Right ventricle myocardium inferior (tissue), 1 donor: ENCODE measurements at places on chromosomes 4 and X.

GRCh38 chr4:70057651-70058050, 7.4 kb downstream of the HTN1 start:
- no peak for DNase-seq

GRCh38 chr4:184196730-184197385, 20.8 kb downstream of the ENPP6 start:
- no peak for DNase-seq

DNA sequence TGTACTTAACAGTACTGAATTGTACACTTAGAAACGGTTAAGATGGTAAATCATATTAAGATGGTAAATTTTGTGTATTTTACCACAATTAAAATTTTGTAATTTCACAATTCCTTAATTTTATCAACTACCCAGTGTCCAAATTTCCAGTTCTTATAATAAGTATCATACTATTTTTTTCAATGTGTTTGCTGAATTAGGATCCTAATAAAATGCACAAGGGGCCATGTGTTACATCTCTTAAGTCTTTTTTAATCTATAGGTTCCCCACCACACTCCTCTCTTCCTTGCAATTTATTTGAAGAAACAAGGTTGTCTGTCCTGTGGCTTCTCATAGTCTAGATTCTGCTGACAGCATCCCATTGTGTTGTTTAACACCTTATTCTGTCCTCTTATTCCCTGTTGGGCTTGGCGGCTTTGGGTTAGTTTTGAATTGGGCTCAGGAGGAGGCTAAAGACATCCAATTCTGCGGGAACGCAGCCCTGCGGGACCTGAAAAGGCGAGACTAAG, 533 bp upstream of the SYAP1 start:
- DNase-seq: peak; percentile 68

- no peak for DNase-seq
Measured at GRCh38 chr4:25950461-25951389, 36.7 kb downstream of the SMIM20 start.

- DNase-seq: no peak
Measured at GRCh38 chrX:155113097-155113496, 41.8 kb downstream of the BRCC3 start.

DNA sequence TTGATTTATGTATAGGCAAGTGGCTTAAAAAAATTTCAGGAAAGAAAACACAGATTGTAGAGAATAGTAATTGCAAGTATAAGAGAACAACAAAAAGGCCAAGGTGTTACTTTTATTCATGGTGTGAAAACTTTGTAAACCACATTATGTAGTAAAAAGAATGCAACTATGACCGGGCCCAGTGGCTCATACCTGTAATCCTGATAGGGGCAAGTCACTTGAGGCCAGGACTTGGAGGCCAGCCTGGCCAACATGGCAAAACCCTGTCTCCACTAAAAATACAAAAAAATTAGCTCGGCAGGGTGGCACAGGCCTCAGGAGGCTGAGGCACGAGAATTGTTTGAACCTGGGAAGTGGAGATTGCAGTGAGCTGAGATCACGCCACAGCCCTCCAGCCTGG, 131.7 kb downstream of the DCK start:
- no peak for DNase-seq

DNA sequence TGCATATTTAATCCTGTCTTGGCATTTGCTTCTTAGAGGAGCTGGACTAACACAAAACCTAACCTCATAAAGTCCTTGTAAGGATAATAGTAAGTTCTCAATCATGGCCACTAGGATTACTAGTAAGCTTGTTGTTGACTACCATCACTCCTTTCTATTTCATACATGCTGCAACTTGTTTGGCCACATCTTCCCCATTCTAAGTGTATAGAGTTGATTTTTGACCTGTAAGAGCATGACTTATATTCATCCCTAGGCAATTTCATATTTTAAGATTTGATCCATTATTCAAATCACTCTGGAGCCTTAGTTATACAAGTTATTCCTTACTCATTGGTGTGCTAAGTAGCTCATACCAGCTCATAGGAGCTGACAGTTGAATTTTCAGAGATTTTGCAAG, 109.4 kb downstream of the EFHC2 start:
- DNase-seq: no peak

GRCh38 chrX:31039327-31039711, 32.5 kb downstream of the FTHL17 start:
- no peak for DNase-seq

DNA sequence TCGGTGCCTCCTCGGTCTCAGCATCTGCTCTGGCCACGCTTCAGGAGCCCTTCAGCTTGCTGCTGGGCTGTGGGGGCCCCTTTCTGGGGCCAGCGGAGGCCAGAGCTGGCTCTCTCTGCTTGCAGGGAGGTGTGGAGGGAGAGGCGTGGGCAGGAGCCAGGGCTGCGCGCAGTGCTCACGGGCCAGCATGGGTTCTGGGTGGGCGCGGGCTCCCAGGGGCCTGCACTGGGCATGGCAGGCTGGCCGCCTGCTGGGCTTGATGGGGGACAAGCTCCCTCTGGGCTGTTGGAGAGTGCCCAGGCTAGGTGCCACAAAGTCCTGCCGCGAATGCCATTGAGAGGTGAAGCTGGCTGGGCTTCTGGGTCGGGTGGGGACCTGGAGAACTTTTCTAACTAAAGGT, 57.3 kb upstream of the AGA start:
- DNase-seq: no peak

DNA sequence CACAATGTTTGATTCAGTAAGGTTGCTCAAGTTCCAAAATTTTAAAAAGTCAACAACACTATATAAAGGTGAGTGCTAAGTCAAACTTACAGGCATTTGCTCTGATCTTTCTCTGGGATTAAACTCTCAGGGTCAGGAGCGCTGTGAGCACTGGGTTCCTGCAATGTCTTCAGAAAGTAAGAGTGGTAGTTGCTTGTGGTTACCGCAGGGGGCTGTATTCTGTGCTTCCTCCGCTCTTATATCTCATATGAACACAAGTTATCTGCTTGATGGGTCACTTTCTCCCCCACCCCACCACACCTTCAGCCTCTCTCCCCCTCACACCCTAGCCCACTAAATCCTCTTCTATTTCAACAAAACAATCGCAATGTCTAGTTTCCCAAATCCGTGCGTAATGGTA, 116.4 kb upstream of the IGSF1 start:
- DNase-seq: no peak

DNA sequence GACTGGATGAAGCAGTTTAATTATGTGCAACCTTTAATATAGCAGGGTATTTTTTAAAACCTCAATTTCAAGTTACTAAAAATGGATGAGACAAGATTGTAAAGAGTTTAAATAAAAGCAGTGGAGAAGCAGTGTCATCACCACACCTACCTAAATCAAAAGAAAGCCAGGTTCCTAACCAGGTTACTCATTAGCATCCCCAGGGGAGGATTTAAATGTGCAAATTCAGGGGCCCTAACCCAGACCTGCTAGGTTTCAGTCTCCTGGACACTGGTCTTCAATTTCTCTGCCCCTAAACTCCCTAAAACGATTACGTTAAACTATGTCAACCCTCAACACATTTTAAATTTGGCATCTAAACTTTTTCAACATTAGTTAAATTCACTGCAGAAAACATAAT, 116.9 kb upstream of the KLF3 start:
- no peak for DNase-seq

DNA sequence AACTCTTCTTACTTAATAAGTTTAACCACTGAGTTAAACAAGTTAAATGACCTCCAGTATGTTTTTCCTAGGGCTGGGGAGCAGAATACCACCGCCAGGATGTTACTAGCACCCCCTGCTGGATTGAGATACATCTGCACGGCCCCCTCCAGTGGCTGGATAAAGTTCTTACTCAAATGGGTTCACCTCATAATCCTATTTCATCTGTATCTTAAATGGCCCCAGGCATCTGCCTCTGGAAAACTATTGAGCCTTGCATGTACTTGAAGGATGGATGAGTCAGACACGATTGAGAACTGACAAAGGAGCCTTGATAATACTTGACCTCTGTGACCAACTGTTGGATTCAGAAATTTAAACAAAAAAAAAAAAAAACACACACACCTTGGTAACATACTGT, 61.5 kb upstream of the MMAA start:
- DNase-seq: peak; percentile 63

DNA sequence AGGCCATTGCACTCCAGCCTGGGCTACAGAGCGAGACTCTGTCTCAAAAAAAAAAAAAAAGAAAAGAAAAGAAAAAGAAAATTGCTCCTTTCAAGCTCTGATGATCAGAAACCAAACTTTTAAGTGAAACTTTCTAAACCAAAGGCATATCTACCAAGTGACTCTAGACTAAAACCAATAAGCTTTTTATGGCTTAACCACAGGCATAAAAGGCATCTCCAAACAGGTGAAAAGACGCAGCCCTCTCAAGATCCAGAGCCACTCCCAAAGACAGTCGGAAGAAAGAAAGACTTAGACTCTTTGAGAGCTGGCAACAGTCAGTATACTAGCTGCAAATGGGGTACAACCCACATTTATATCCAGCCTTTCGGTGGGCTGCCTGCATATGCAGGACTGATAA, 117.1 kb upstream of the AP1S2 start:
- no peak for DNase-seq

GRCh38 chrX:13151828-13152517, 107.6 kb upstream of the FAM9C start:
- DNase-seq: no peak

DNA sequence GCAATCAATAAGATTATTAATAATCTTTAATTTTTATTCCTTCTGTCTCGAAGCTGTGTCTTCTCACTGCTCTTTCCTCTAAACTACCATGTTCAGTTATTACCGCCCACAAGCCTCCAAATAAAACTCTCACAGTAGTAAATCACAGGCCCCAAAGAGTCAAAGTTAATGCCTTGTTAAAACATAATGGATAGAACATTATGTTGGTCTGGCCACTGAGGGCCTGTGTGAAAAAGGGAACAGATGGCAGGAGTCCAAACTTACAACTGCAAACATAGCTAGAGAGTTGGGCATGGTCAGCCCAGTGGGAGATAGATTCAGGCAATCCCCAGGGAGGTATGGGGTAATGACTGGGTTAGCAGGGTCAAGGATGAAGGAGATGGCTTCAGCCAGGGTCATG, 84.6 kb upstream of the TNIP3 start:
- DNase-seq: no peak
